ENCODE measurements at places on chromosomes 3 and 15.

DNA sequence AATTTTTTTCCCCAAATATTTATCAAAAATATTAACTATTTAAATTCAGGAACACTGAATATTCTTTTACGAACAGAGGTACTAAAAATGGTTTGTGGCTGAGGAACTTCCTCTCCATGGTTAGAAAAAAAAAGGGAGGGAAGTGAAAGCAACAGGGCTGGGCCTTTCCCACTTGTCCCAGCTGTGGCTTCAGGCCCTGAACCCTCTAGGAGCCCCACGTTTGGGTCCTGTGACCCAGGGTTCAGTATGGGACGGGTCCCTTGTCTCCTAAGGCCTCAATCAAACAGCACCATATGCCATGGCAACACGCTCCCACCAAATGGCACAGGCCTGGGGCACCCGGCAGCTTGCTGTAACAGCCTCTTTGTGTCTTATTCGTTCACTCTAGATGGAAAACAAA, 32.4 kb downstream of the POC1A start:
- no peak for DNase-seq

GRCh38 chr3:133479895-133480669, 80.2 kb downstream of the BFSP2 start:
- no peak for DNase-seq

DNA sequence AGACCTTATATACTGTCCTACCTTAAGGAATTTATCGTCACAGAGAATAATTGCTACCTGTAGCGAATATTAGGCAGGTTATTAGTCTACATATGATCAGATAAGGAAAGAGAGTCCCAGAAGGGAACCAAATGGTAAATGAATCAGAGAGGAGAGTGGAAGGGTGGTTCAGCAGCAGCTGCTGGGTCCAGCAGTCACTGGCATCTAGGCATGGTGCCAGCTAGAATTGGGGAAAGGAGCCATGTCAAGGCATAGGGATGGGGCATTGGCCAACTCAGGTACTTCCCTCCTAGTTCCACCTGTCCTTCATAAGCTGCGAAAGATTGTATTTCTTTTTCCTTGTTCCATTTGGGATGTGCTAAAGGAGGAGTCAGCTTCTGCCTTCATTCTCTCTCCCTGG, 23.4 kb downstream of the HACD3 start:
- no peak for DNase-seq

GRCh38 chr3:99373846-99374210, 264.6 kb upstream of the COL8A1 start:
- no peak for DNase-seq

GRCh38 chr3:97636465-97636864, 128.1 kb upstream of the ARL6 start:
- no peak for DNase-seq
